Activated naive CD4-positive, alpha-beta T cell treated with anti-CD3 and anti-CD28 coated beads for 36 hours (primary cell): ENCODE measurements at places on chromosomes 11 and 22. TPM values are rescaled to one million over a fixed set of nuclear protein-coding genes. Genes with fewer than 3 reads are reported as not detected.

LMO2 gene
- total RNA-seq: not detected

GGT5 gene
- total RNA-seq: not detected

PHOX2A gene
- total RNA-seq: not detected

HEPN1 gene
- total RNA-seq: not detected

CYP2D6 gene
- 0.89 TPM for total RNA-seq

KDM4D gene
- 1.7 TPM for total RNA-seq

CNIH2 gene
- total RNA-seq: 1.2 TPM

OR2AG1 gene
- not detected for total RNA-seq

FAM227A gene
- 0.36 TPM for total RNA-seq

DCDC1 gene
- not detected for total RNA-seq

RTN4RL2 gene
- total RNA-seq: 0.74 TPM

PRDM10 gene
- total RNA-seq: 19.3 TPM

TMEM191C gene
- total RNA-seq: 0.22 TPM

POU2AF1 gene
- total RNA-seq: 0.48 TPM
